Eye (tissue), 1 donor: ENCODE measurements at places on chromosomes 11 and 22.
A peak's percentile ranks its signal among the peaks of the same experiment; 100 is the strongest.

DNA sequence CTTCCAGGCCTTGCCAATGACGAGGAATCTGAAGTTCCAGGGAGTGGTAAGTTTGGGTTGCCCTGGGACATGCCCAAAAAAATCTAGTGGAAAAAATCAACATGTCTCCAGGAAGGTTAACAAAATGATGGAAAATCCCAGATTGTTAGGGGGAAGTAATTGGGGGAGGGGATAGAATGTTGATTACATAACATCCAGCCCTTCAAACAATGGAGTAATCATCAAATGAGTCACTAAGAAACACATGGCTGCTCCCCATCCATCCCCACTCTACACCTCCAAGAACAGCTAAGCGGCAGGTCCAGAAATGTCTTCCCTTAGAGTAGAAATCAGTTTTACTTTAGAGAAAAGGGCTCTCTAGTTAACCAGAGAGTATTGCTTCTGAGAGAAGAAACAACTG is 94.9 kb downstream of the ETS1 start:
- no peak for DNase-seq

- DNase-seq: no peak
Measured at GRCh38 chr11:454801-455565, 4.9 kb downstream of the PTDSS2 start.

- DNase-seq: peak; percentile 72
Measured at GRCh38 chr11:120556797-120557196, 45.2 kb downstream of the GRIK4 start.

GRCh38 chr11:106950067-106950491 is 68.2 kb downstream of the GUCY1A2 start:
- DNase-seq: no peak

DNA sequence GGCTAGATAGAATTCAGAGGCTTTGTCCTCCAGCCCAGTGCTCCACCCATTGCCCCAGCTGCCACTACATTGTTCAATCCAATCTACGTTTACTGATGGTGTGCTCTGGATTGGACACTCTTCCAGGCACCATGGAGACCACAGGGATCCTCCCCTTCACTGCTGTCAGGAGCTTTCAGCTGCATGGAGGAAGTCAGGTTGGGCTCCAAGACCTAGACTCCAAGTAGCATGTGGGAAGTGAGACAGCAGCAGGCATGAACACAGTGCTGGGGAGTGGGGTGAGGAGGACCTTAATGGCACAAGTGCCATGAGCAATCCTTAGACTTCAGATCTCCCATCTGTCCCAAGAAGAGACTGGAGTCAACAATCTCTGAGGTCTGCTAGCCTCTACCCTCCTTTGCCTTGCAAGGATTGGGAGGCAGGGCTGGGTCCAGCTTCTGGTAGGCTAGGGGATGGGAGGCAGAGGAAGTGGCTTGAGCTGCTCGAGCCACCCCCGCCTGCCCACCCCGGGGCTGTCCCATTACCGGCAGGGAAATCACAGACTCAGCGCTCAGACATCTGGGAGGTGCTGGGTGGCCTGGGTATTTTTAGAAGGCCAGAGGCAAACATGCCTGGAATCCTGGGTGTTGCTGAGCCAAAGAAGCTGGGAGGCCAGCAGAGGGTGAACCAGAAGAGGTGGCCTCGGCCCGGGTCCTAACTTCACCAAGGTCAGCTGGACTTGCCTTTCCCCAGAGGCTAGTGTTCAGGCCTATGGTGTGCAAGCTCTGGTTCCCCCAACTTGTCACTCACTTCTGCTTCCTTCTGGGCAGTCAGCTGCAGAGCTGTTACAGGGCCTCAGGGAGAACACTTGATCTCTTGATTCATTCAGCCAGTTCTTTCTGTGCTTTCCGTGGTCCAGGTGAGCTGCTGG is 15.2 kb upstream of the FCHSD2 start:
- peak; percentile 16 for DNase-seq

DNA sequence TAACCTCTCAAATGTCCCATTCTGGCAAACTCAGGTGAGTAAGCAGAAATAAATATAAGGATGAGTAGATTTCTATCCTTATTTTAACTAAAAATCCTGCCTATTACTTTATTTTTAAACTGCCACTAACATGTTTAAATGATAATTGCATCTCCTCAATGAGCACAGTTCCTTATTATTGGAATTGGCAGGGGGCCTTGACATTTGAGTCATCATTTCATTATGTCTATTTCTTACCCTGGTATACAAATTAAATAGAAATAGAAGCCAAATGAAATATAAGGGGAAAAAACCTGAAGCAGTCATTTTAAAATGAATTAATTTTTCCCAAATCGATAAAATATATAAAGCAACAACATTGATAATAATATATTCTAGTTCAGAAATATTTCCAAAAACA is 81.2 kb downstream of the GUCY1A2 start:
- DNase-seq: no peak

GRCh38 chr22:39204216-39204615 is 40.6 kb downstream of the PDGFB start:
- DNase-seq: no peak

DNA sequence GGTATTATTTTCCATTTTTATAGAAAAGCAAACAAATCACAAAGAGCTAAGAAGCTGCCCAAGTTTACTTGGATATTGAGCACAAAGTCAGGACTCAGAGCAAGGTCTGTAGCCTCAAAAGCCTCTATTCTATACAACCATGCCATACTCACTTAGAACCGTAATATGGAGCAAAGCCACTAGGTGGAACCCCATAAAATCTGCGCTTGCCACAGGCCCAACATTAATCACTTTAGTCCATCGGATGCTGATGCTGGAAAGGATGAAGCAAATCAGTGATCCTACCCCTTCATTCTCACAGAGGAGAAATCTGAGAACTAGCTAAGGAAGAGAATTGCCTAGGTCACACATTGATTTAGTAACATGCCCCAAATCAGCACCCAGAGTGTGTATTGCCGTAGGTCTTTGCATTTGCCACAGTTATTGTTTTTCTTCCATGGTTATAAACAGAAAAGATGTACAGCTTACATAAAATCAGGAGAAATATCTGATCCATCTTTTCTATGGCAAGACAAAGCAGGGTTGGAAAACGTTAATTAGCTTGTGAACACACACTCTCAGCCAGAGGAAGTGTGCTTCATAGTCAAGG is 56.7 kb upstream of the RAB38 start:
- peak; percentile 76 for DNase-seq

GRCh38 chr11:134340354-134340964 is 8.7 kb downstream of the GLB1L2 start:
- no peak for DNase-seq

GRCh38 chr11:10622957-10623791 is 54.7 kb upstream of the LYVE1 start:
- no peak for DNase-seq

DNA sequence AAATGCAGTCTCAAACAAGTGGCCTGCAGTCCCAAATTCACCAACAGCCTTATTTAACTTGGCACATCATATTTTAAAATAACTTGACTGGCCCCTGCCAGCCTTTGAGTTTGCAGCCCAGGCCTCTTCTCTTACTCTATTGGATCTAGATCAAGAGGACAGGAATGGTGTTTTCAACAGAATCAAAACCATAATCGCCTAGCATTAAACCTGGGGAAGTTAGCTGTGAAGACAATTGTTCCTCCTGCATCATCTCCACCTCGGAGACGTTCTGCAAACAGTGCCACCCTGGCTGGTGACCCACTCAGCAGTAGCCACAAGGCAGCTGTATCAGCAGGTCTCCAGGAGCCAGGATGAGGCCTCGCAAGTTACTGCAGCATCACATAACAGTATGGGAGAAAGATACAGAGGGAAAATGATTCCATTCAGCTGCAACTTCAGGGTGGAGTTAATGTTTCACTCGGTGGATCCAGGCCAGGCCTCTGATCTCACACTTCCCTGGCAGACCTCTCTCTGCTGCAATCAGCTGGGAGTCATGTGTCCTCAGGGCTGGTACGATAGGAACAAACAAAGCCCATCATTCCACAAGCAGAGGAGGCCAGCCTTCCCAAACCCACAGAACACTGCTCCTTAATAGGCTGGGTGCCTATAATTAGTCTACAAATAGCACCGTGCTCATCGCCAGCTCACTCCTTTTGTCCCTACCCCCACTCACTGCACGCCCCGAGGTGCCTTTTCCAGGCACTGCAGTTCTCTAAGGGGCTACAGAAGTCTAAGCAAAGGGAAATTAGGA is 18.6 kb upstream of the SCN2B start:
- peak; percentile 67 for DNase-seq
